Activated naive CD4-positive, alpha-beta T cell treated with anti-CD3 and anti-CD28 coated beads, Interleukin-2, amount 50 U/mL, for 16 hours (primary cell): ENCODE measurements at places on chromosomes 4 and X.

DNA sequence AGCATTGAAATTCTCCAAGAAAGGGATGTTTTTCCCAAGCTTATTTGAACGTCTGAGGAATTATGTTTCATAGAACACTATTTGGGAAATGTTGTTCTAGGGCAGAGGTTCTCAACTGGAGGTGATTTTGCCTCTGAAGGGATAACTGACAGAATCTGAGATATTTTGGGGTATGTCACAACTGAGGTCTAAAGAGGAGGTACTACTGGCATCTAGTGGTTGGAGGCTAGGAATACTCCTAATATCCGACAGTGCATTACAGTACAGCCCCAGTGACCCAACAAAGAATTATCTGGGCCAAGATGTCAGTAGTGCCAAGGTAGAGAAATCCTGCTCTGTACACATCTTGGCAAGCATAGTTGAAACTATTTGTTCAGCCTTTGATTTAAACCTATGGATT, 6.4 kb downstream of the HSPA4L start:
- no peak for DNase-seq

DNA sequence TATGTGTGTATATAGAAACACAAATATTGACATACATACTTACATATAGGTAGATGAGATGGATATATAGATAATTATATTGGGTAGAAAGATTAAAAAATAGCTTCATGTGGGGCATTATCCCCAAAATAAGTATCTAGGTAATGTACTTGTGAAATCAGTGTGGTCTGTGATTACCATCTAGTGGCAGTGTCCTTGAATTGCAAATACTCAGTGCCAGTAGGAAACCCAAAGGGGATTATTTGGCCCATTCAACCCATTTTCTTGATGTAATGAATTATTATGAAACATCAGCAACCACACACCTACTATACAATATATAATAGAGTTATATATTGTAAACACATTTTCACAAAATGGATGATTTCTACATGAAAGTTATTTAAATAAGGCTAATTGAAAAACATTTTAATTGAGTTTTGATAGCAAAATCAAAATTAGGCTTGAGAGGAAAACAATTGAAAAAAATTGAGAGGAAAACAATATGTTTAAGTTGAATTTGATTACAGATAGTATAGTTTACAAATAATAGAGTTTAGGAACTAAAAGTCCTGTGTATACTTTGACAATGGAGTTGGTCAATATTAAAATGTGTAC, 389.4 kb downstream of the GALNTL6 start:
- no peak for DNase-seq

GRCh38 chr4:108543359-108543968, 76.9 kb upstream of the RPL34 start:
- DNase-seq, result no peak

- no peak for DNase-seq
These were observed 41.5 kb downstream of the KIAA0232 start for GRCh38 chr4:6824071-6824470.

GRCh38 chrX:18272222-18272621, 51.5 kb upstream of the BEND2 start:
- no peak for DNase-seq

DNA sequence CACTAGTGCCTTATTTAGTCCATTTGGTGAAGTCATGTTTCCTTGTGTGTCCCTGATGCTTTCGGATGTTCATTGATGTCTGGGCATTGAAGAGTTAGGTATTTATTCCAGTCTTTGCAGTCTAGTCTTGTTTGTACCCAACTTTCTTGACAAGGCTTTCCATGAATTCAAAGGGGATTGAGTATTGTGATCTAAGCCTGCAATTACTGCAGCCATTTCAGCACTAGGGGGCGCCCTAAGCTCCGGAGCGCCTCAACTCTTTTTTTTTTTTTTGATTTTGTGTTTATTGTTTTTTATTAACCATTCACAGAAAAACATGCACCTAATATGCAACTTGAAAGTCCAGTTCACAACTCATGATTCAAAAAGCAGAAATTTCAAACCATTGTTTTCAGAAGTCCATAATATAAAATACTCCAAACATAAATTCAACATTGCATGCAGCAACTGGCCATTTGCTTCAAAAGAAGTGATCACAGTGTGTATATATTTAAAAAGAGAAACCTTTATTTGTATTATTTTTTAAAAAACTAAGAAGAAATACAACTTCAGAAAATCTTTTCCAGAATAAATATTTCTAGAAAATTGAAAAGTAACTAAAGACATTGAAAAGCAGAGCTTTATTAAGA, 59.2 kb downstream of the PTPN13 start:
- no peak for DNase-seq

GRCh38 chr4:52840531-52841370, 21.4 kb upstream of the RASL11B start:
- no peak for DNase-seq

GRCh38 chr4:141254326-141254725, 33.6 kb downstream of the ZNF330 start:
- no peak for DNase-seq

GRCh38 chrX:2388669-2389068, 112.1 kb downstream of the DHRSX start:
- no peak for DNase-seq

GRCh38 chr4:180567080-180567479, 1676.1 kb upstream of the TENM3 start:
- DNase-seq, result no peak

DNA sequence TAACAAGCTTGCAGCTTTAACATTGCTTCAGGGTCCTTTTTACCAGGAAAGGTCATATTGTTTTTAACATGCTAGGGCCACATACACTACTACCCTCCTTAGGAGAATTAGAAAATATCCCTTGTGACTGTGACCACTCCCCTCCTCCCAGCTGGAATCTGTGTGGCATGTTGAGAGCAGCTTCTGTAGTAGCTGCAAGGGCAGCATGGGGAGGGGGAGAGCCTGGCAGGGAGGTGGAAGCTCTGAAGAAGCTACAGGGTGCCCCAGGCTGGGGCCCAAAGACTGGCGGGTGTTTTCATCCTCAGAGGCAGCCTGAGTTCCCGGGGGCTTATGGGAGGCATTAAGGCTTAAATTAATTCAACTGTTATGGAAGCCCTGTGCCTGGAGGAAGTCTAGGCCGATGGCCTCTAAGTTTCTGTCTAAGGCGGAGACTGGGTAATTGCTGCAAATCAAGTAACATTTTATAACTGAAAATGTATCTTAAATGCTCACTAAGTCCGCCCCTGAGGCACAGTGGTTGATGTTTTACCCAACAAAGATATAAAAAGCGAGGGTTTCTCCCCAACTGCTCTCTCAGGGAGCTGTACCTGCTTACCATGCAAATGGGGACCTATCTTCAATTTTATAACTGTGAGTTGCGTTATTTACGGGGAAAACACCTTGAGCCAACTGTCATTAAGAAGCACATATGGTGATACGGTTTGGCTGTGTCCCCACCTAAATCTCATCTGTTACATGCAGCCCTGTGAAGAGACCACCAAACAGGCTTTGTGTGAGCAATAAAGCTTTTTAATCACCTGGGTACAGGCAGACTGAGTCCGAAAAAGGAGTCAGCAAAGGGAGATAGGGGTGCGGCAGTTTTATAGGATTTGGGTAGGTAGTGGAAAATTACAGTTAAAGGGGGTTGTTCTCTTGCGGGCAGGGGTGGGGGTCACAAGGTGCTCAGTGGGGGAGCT, 37.4 kb upstream of the STS start:
- no peak for DNase-seq

- DNase-seq, result no peak
These were observed 34.8 kb upstream of the SPANXD start for GRCh38 chrX:141733371-141733770.

- DNase-seq, result no peak
These were observed 86.0 kb upstream of the LIMCH1 start for GRCh38 chr4:41451961-41452360.

- DNase-seq, result no peak
These were observed at the start of gene NCBP2L for GRCh38 chrX:107777536-107777832. TSS of gene NCBP2L (plus strand) at chrX:107777733. CDS start at chrX:107794221, 16,488 bp downstream.
